ENCODE measurements at places on chromosomes 5 and 9. TPM values are rescaled to one million over a fixed set of nuclear protein-coding genes. Genes with fewer than 3 reads are reported as not detected.

PFN3 gene
- total RNA-seq: not detected

TPM2 gene
- 464 TPM for total RNA-seq

ANKRD34B gene
- total RNA-seq: not detected

FOXI1 gene
- total RNA-seq: not detected

TMC1 gene
- not detected for total RNA-seq

SLC34A1 gene
- total RNA-seq: not detected

TERT gene
- total RNA-seq: not detected

ANKRD31 gene
- total RNA-seq: under 0.01 TPM

SLC6A18 gene
- not detected for total RNA-seq

AFAP1L1 gene
- 9.7 TPM for total RNA-seq

HMGCS1 gene
- total RNA-seq: 8.5 TPM

PCDHA11 gene
- not detected for total RNA-seq

CD274 gene
- total RNA-seq: 3.7 TPM

PDLIM4 gene
- 141 TPM for total RNA-seq

PCDHGB5 gene
- total RNA-seq: 7.6 TPM

ARAP3 gene
- 16.4 TPM for total RNA-seq

ZNF608 gene
- total RNA-seq: 9.3 TPM

MYMK gene
- 1.0 TPM for total RNA-seq

MORN5 gene
- not detected for total RNA-seq

PPP1R26 gene
- total RNA-seq: 5.8 TPM

Data from epithelial cell of alveolus of lung (primary cell).